ENCODE measurements at places on chromosomes 2 and 18. TPM values are rescaled to one million over a fixed set of nuclear protein-coding genes. Genes with fewer than 3 reads are reported as not detected.

The COLEC12 gene
- total RNA-seq: 81.3 TPM

The NAT8 gene
- total RNA-seq: not detected

The WDR12 gene
- 5.9 TPM for total RNA-seq

The RAB17 gene
- 4.6 TPM for total RNA-seq

The RAB6C gene
- total RNA-seq: not detected

The ASB18 gene
- not detected for total RNA-seq

The CEBPZOS gene
- 6.2 TPM for total RNA-seq

DNA sequence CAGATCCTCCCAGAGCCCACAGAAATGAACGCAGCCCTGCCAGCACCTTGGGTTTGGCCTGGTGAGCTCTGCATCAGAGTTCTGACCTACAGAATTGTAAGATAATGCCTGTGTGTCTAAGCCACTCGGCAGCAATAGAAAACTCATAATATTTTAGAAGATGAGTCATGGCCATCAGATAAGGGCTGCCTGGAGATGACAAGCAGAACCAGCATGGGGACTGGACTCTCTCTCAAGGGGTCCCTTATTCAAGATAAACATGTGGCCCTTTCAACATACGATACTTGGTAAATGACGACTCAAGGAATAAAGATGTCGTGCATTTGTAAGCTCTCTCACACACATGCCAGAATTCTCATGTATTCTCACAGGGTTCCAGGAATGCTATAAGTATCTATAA lies 8.5 kb upstream of the AGAP1 start:
- H3K27me3 ChIP-seq: no peaks in the 10 kb centered on the region
- no peaks in the 10 kb centered on the region for H3K36me3 ChIP-seq
- H3K4me3 ChIP-seq: no peak overlapping the region
- no peak for DNase-seq

- DNase-seq: no peak
- H3K27ac ChIP-seq: no peak overlapping the region
- H3K4me3 ChIP-seq: no peak overlapping the region
- no peaks in the 10 kb centered on the region for H3K27me3 ChIP-seq
- H3K4me1 ChIP-seq: no peaks in the 10 kb centered on the region
These were observed 56.4 kb upstream of the KCNG2 start for GRCh38 chr18:79741362-79741700.

DNA sequence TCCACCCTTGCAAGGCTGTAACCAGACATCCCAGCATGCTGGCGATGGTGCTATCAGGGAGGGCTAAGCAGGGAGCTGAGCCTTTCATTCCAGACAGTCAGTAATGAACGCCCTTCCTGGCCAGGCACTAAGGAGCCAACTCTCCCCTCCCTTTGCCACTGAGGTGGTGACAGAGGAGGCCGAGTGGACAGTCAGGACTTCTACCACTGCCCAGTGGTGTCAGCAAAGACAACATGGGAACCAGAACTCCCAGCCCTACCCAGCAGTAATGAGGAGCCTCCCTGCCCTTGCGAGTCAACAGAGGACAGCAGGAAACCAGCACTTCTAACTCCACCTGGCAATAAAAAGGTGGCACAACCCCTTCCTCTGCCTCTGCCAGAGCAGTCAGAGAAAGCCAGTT lies 68.6 kb downstream of the ZAP70 start:
- DNase-seq: no peak
- H3K27ac ChIP-seq: no peak overlapping the region
- no peak overlapping the region for H3K4me3 ChIP-seq
- no peaks in the 10 kb centered on the region for H3K27me3 ChIP-seq

GRCh38 chr2:238739668-238740067 lies 108.2 kb upstream of the TWIST2 start:
- no peak for DNase-seq
- no peaks in the 10 kb centered on the region for H3K4me1 ChIP-seq
- no peak overlapping the region for H3K27ac ChIP-seq
- H3K36me3 ChIP-seq: no peaks in the 10 kb centered on the region
- H3K27me3 ChIP-seq: no peaks in the 10 kb centered on the region
- H3K4me3 ChIP-seq: no peak overlapping the region

- H3K27me3 ChIP-seq: no peaks in the 10 kb centered on the region
- no peaks in the 10 kb centered on the region for H3K36me3 ChIP-seq
- H3K27ac ChIP-seq: no peak overlapping the region
- no peak for DNase-seq
- no peak overlapping the region for H3K4me3 ChIP-seq
These were observed 455.0 kb upstream of the ST6GAL2 start for GRCh38 chr2:107340955-107341354.

DNA sequence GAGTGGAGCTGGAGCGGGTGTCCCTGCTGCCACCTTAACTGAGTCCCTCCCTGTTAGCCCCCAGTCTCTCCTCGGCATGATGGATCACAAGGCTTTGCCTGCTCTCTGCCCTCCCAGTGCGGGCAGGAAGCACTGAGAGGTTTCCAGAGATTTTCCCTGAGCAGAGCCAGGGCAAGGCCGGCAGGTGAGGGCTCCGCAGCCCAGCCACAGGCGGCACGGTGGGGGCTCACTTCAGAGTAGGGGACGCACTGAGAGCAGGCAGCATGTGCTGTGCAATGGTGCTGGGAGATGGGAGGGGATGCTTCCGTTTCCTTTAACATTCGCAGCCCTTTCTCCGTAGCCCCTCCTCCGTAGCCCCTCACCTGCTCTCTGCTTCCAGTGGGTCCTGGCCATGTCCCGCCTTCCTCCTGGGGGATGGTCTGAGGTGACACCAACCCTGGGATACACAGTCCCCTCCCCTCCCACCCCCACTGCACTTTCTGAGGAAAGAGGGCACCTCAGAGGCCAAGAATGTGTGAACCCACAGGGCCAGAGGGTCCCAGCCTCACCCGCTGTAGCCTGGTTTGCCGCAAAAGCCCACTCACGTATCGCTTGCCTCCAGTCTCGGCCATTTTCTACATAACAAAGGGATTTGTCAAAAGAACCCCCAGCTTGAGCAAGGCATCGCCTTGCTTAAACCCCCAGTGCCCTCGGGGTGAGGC lies 10.7 kb downstream of the KCNF1 start:
- H3K27me3 ChIP-seq: no peaks in the 10 kb centered on the region
- H3K4me3 ChIP-seq: no peak overlapping the region
- no peak overlapping the region for H3K27ac ChIP-seq
- no peaks in the 10 kb centered on the region for H3K4me1 ChIP-seq
- no peak for DNase-seq
